ENCODE measurements at places on chromosomes 6 and 20.
A peak's percentile ranks its signal among the peaks of the same experiment; 100 is the strongest.

GRCh38 chr20:4217349-4217841 lies 202.0 kb upstream of the RNF24 start:
- DNase-seq: peak; percentile 36

DNA sequence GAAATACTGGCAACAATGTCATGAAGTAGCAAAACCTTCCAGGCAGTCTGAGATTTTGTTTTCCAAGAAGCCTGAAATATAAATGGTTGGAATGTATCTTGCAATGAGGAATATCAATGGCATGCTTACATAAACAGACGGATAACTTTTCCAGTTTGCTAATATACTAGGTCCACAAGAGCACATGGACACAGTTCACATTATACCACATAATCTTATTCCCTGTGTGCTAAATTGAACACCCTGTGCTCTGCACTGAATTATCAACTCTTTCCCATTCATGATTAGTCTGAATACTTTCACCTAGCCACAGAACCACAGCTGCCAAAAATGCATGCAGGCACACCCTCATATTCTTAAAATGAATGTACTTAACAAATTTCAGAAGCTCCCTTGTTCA lies 274.3 kb downstream of the COL12A1 start:
- peak; percentile 72 for DNase-seq

DNA sequence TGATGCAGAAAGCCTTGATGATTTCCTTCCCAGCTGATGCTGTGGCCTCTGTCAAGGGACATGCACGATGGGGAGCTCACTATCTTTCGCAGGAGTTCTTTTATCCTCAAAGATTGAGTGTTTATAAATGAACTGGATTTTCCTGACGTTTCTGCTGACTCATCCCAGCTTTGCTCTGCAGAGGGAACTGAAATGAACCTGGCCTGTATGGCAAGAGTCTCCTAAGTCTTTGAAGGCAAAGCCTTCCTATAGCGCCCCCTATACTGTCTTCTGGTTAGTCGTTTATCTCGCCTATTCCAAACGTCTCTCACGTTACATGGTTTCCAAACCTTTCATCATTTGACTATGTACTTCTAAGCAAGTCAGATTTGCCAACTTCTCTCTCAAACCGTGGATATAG lies 565.3 kb downstream of the KIF16B start:
- peak; percentile 25 for DNase-seq

GRCh38 chr6:42394881-42395620 lies 56.7 kb downstream of the TRERF1 start:
- DNase-seq: no peak
